GM12864 (cell line): ENCODE measurements at places on chromosomes 2 and 18.

DNA sequence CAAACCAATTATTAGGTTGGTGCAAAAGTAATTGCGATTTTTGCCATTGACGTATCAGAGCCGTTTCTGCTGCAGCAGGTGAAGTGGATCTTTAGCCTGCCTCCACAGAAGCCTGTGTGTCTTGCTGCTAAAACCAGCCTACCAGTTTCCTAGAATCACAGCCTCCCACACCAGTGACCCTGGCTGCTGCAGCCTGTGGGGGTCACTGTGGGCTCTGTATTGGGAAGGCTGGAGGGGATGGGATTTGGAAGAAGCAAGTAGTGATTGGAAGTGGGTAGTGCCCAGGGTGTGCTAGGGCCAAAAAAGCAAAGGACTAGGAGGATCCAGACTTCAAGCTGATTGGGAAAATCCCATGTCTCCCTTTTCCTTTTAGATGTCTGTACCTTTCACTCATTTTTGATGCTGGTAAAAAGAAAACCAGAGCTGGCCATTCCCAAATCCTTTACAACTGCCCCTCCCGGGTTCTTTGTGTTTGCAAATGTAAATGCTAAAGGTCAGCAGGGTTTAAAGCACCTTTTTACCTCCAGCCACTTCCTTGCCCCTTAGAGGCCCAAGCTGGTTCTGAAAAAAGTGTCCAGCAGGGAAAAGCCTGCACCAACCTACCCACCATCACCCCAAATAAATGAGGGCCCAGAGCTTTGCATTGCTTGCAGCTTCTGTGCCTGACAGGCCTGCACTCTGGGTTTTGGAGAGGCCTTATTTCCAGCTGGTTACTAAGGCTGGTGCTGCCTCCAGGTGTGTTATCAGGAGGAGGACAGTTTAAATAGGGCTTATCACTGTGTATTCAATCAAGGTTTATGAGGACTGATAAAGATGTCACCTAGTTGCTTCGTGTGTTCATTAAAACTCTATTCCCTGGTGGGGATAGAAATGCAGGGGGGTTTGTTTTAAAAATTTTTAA, 172.0 kb downstream of the MIB1 start:
- no peak for DNase-seq

DNA sequence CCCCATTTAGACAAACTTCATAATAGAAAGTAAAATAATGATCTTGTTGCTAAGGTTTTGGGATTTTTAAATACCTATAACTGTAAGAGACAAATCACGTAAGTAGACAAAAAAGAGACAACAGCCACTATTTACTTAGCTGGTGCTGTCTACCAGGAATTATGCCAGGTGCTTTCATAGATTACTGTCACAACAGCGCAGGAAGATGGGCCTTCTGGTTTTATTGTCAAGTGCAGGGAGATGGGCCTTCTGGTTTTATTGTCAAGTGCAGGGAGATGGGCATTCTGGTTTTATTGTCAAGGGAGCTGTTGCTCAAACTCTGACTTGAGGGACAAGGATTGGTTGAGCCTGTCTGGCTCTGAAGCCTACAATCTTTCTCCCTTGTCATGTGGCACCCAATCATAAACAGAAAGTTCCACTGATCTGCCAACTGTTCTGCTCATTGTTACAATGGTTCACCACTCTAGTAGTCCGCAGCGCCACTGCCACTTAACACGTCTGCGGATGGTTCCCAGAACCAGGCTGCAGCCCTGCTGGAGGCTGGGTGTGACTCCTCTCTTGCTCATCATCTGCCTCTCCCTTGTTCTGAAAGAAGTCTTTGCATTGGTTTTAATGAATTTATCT, 95.0 kb downstream of the RNF144A start:
- DNase-seq: no peak

DNA sequence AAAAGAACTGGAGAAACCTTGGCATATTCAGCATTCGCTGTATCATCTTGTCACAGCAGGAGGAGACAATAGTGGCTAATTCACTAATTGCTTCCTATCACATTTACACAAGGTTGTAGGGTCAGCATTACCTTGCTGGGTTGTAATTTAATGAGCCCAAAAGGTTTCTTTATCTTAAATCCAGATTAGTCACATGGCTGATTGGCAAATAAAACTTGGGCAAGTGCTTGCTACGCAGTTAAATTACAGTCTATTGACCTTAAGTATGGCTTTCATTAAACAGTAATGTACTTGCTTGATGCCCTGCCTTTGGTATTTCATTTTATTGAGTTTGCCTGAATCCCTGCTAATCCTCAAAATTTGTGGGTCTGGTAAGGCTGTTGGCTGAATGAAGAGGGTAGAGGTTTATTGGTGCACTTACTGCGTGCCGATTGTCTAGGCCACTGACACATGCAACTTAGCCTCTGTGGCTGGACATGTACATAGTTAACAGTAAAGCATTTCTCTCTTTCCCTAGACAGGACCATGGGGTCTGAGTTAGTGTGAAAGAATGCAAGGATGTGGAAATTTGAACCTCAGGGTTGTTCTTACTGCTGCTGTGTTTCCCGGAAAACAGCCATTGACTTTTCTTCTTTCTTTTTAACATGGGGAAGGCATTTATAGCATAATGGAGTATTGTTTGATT, 34.3 kb downstream of the FMNL2 start:
- no peak for DNase-seq

- DNase-seq: no peak
Observed at GRCh38 chr2:132460781-132461180, 44.2 kb downstream of the GPR39 start.

GRCh38 chr18:35075132-35075531, 33.9 kb downstream of the MAPRE2 start:
- DNase-seq: no peak

DNA sequence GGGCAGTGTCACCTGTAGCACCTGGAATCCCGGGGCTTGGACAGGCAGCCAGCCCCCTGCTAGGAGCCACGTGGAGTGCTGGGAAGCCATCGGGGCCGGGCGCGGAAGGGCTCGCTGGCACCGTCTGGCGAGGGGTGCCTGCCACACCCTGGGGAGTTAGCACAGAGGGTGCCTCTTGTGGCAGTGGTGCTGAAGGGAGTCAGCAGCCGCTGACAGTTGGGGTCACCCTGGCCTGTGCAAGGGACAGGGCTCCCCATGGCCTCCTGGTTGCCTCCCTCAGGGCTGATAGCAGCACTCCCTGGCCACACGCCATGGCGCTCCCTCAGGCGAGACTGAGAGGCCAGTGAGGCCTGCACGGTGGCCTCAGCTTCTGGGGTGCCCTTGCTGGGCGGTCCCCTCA, 13.9 kb upstream of the D2HGDH start:
- DNase-seq: no peak

GRCh38 chr2:181944914-181945291, 40.8 kb upstream of the PPP1R1C start:
- DNase-seq: no peak

DNA sequence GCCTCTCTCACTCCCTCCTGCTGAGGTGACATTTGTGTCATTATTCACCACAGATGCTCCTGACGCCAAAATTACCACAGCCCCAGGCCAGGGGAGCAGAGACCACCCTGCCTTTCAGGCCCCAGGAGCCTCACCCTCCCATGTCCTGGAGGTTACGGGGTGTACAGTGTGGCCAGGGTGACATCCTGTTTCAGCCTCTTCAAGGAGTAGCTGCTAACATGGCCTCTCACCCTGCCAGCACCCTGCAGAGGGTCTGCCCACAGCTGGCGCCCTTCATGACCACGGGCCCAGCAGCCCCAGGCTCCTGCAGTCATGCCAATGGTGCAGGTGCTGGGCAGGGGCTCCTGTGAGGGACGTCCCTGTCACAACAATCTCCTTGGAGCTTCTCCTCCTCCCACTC, 92.6 kb downstream of the SMIM21 start:
- DNase-seq: no peak

DNA sequence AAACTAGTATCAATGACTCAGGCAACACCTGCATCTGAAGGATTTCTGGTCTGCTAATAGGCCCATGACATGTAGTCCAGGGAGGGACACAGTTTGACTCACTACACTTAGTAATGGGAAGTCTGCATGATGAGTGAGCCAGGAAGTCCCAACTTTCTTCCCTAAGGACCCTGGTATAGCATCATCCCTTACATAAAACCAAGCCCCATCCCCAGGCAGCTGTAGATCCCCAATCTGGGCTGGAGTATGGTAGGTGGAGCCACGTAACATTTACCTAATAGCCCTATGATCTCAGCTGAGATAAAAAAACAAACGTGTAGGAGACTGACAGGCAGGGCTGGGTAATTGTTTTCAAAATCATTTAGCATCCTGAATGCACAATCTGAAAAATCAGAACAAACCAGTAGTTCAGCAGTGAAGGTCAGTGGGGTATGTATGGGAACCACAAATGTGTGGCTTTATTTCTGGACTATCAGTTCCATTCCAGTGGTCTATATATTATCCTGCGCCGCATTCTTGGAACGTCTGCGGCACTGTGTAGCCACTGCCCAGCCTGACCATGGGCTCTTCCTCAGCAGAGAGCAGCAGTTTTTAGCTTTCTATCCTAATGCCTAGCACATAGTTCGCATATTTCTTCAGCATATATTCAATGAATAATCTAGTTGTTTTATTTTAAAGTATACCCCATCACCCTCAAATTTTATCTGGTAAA, 33.5 kb downstream of the EPB41L3 start:
- DNase-seq: no peak

GRCh38 chr2:26536371-26537068, 58.6 kb upstream of the OTOF start:
- DNase-seq: no peak

- DNase-seq: no peak
Observed at GRCh38 chr2:182166406-182166805, 180.8 kb downstream of the PPP1R1C start.

DNA sequence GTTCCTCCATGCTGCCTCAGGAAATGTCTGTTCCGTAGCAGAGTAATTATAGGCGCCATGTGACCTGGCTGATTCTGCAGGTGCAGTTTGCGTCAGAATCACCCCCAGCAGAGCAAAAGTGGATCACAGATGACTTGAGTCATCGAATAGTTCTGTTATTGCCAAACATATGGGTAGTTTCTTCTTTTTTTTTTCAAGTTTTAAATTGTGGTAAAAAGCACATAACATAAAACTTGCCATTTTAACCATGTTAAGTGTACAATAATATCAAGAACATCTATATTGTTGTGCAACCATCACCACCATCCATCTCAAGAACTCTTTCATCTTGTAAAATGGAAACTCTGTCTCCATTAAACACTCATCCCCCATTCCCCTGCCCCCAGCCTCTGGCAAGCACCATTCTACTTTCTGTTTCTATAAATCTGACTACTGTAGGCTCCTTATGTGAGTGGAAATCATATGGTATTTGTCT, 177.7 kb upstream of the TWIST2 start:
- no peak for DNase-seq

DNA sequence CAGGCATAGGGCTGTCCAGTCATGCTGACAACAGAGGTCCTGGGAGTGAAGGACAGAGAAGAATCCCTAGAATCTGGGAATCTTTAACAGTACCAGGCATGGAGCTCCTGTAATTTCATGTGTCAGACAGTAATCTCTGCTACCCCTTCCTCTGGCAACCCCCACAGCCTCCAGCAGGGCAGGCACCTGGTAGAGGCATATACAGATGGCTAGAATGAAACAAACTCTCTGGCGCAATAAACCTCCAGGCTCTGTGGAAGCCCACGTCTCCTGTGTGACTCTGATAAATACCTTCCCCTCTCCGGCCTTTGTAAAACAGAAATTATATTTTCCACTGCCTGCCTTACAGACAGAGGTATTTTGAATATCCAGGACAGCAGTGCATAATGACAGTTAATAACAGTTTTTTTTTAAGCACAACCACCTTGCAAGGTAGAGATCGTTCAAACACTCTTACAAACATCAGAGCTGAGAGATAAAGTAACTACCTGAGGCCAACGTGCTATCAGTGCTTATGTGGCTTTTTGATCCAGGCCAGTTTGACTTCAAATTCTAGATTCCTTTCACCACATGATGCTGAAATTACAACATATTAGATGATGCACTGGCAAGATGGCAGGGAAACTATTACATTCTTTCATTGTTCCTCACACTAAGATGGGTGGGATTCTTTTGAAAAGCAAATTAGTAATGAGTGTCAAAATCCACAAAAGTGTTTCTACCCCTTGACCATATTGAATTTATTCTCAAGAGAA, 47.7 kb upstream of the TMEM247 start:
- no peak for DNase-seq

DNA sequence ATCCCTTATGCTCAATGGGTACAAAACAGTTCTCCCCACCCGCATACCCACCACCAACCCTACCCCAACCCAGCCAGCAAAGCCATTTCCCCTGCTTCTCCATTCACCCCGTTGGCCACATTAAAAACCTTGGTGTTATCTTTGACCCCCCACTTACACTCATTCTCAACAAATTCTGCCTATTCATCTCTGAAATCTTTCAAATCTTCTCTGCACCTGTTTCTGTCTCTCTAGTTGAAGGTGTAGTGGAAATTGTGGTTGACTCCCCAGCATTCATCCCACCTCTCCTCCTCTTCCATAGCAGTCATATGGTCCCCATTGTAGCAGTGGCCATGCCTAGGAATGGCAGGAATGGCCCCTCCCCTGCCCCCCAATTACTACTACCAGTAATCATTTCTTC, 20.5 kb upstream of the TET3 start:
- DNase-seq: no peak

- no peak for DNase-seq
Observed at GRCh38 chr2:212745359-212745758, 206.8 kb upstream of the ERBB4 start.

- DNase-seq: no peak
Observed at GRCh38 chr18:44601447-44601846, 79.2 kb upstream of the SETBP1 start.

- no peak for DNase-seq
Observed at GRCh38 chr2:156057647-156058046, 274.9 kb downstream of the NR4A2 start.

GRCh38 chr2:64140665-64141200, 3.5 kb downstream of the PELI1 start:
- no peak for DNase-seq

DNA sequence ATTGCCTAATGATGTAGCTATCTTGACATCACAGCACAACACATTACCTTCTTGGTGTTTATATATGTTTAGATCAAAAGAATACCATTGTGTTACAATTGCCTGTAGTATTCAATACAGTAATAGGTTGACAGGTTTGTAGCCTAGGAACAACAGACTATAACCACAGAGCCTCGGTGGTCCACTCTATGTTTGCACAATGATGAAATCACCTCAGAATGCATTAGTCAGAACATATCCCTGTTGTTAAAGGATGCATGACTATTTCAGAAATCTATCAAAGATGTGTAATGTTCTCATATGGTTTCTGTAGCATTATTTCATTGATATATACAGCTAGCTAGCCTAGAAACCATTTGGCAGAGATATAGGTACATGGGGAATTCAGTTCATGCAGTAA, 8.9 kb downstream of the METTL5 start:
- no peak for DNase-seq
